T-cell (primary cell): ENCODE measurements at places on chromosomes 11 and 22. TPM values are rescaled to one million over a fixed set of nuclear protein-coding genes. Genes with fewer than 3 reads are reported as not detected.
A peak's percentile ranks its signal among the peaks of the same experiment; 100 is the strongest.

Gene SNX32
- total RNA-seq = 1.2 TPM

Gene CDKN1C
- total RNA-seq = 5.7 TPM

Gene C11orf42
- not detected for total RNA-seq

Gene SEZ6L
- total RNA-seq = not detected

Gene LRRC10B
- total RNA-seq = not detected

Gene IGLL1
- total RNA-seq = not detected

Gene CNTN5
- total RNA-seq = not detected

Gene PSMD13
- total RNA-seq = 74.0 TPM

GRCh38 chr22:22733881-22734373 is 89.5 kb downstream of the GGTLC2 start:
- no peak for DNase-seq

GRCh38 chr22:36028646-36029405 is at the start of gene RBFOX2:
Gene RBFOX2, minus strand, starts transcription at chr22:36028824. Its CDS starts 399 bp downstream, at chr22:36028425.
- DNase-seq = peak; percentile 40

DNA sequence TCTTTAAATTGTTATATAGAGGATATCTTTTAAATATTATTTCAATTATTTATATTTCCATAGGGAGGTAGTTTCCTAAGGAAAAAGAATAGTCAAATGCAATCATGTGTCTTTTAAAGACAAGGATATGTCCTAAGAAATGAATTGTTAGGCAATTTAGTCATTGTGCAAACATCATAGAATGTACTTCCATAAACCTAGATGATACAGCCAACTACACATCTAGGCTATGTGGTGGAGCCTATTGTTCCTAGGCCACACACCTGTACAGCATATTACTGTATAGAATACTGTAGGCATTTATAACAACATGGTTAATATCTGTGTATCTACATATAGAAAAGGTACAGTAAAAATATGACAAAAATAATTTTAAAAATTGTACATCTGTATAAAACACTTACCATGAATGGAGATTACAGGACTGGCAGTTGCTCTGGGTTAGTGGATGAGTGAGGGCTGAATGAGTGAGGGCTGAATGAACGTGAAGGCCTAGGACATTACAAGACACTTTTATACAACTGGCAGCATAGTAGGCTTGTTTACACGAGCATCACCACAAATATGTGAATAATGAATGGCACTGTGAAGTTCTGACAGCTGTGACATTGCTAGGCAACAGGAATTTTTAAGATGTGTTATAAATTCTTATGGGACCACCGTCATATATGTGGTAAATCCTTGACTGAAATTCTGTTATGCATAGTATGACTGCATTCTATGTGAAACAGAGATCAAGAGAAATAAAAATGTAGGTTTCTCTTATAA is 1879.0 kb upstream of the RAG2 start:
- DNase-seq = no peak

GRCh38 chr11:45238724-45239123 is 47.4 kb downstream of the SYT13 start:
- no peak for DNase-seq

DNA sequence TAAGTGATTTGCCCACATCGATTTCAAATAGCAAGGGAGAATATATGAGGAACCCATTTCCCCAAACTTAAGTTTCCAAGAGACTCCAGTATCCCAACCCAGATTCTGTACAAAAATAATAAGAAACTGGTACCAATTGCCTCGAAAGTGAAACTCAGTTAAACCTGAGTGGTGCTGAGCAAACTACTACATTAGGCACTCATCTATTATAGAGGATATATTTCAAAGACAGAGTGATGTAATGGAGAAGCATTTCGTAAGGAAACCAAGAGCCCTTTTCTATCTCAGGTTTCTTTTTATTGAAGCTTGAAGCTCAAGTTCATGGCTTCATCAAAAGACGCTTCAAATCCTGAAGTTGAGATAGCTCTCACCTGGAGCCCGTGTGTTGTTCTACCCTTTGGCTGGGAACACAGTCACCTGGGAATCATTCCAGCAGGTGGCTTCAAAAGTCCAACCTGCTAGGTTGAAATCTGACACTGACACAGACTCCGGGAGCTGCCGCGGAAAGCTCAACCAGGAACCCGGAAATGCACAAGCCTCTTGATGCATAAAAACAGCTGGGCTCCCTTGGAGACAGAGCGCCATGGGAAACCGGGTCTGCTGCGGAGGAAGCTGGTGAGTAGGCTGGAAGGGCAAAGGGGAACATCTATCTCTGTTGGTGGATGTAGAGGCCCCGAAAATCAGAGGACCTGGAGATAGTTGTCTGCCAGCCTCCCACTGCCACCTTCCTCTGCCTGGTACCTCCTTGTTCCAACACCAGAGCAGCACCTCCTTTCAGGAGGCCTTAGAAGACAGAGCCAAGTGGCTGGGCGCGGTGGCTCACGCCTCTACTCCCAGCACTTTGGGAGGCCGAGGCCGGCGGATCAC is at the start of gene C11orf52:
C11orf52 (plus strand) TSS at position 524 of the 867 bp plus-strand sequence; CDS start at position 584, 60 bp downstream.
- no peak for DNase-seq

GRCh38 chr11:85946221-85946620 is 91.0 kb downstream of the CCDC83 start:
- DNase-seq = no peak

DNA sequence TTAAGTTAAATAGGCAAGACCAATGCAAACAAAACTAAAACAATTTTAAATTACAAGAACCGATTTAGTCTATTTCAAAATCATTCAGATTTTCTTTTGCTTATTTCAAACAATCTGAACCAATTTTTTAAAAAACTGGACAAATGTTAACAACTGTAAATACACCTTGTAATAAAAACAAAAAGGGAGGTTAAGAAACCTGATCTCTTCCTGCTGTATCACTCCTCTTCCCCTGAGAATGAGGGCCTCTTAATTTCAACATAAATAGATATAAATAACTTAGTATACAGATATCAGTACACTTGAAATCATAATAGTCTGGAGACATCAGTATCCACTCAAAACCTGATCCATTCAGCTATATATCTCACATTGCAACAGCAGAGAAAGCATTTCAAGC is 346.6 kb downstream of the TTC28 start:
- DNase-seq = no peak

DNA sequence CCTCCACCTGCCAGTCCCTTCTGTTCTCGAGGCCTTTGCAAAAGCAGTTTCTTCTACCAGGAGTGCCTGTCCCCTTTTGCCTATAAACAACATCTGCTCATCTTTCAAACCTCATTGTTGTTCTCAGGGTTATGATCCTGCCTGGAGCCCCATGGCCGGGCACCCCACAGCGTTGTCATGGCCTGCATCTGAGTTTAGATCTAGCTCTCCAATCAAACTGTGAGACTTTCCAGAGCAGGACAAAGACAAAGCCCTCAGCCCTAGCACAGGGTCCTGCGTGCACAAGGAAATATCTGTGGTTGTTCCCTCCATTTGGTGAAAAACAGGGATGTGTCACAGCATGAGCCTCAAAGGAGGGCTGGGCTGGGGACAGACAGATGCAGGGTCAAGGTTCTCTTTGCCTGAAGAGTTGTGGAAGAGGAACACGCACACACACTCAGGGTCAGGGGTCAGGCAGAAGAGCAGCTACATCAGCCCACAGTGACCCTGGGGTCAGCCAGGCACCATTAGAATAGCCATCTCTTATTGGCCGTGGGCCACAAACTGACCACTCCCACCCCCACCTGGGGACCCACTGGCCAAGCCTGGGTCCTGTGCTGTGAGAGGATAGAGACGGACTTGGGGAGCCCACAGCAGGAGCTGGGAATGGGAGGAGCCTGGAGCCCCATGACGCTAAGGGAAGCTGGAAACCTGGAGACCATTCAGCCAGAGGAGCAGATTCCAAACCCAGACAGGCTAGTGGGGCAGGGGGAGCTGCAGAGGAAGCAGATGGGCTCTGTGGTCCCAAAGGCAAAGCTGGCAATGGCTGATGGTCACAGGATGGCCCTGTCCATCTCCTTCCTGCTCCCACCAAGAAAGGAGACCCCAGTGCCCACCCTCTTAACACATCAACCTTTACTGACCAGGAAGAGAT is 99.4 kb downstream of the PDE2A start:
- DNase-seq = no peak

DNA sequence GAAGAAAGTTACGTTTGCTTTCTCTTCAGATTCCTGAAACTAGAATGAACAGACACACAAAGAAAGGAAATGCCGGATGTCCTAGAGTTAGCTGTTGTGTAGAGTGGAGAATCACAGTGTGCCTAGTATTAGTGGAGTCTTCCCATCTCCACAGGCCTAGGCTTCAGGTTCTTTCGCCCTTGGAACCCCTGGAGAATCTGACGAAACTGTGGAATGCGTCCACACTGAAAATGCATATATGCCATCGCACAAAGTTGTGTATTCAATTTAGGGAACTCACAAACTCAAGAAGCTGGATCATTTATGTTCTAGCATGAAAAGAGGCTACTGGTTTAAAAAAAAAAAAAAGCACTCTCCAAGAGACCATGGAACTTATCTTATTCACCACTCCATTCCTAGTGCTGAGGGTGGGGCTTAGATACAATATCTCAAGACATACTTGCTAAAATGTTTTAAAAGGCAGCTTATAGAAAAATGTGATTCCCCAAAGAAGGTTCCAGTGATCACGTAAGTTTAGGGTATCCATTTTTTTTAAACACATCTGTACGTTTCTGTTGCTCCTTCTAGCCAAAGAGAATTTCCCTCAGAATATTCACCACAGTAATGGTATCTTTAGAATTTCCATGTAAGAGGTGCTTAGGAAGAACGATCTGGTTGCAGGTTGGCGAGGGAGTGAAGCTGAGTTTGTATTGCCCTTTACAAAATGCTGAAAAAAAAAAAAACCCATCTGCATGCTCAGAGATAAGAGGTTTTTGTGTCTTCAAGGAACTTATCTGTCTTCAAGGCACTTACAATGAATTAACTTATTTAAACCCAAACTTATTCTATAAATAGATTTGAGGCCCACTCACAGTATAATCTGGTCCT is 20.0 kb downstream of the MAML2 start:
- DNase-seq = no peak

DNA sequence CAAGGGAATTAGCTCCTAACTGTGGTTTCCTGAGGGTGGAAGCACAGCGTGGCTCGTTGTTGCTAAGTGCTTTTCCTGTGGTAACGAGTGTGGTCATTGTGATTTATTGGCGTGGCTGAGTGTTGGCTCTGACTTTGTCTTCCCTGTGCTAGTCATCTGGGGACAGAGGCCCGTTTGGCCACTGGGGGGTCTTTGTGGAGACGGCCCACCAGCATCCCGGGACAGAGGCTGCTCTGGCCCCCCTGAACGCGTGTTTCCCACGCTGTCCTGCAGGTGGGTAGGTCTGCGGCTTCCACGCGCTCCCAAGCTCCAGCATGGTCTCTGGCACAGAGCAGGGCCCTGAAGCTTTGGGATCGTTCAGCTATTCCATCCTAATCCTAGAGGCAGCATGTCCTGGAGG is 1040.0 kb downstream of the TBC1D22A start:
- no peak for DNase-seq

- no peak for DNase-seq
These were observed 3.4 kb upstream of the SORL1-AS1 start for GRCh38 chr11:121456151-121456550.

DNA sequence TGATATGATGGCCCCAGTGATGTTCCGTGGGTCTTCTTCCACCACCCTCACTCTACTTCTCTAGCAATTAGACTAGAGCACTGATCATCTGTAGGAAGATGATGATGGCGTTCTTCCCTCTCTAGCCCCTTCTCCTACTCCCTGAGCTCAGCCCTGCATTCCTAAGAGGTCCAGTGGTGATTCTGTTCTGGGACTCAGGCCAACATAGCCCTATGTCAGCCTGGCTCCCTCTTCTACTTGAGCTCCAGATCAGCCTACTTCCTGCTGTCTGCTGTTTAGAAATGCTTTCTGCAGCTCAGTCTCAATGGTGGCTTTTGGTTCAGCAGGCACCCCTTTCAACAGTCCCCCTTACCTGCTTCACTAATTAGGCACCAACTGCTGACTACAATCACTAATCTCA is 86.1 kb upstream of the ZBED5 start:
- DNase-seq = no peak

DNA sequence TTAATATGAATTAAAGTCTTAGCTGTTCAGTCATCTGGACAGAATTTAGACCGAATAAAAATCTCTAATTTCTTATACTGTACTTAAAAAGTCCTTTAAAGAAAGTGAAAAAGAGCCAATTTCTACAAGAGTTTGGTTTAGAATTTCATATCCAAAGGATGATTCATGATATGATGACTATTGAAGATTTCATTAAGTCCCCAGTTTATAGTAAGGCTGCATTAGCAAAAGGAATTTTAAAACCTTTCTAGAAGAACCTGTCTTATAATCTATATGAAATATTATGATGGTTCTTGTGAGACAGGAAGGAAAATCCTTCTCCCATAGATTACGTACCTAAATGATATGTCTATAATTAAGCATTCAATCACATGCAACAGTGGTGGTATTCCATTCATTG is 34.8 kb downstream of the TSG101 start:
- DNase-seq = no peak

- DNase-seq = no peak
These were observed 56.9 kb upstream of the CSNK2A3 start for GRCh38 chr11:11409901-11410300.

DNA sequence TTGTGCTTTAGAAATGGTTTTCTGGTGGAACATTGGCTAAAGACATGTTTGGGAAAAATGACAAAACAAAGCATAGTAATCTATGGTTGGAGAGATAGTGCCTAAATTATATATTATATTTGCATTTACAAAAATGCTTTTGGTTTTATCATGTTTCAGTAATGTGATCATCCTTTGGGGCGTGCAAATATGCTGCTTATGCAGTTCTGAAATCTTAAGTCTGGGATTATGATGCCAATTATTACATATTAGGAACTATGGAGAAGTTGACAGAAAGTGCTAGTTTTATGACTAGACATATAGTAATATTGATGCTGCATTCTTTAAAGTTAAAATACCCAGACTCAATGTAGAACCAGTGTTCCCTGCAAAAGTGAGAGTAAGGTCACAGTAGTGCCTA is 655.0 kb downstream of the METTL15 start:
- no peak for DNase-seq

- DNase-seq = peak; percentile 13
These were observed 18.4 kb upstream of the CABP7 start for GRCh38 chr22:29701155-29701999.

DNA sequence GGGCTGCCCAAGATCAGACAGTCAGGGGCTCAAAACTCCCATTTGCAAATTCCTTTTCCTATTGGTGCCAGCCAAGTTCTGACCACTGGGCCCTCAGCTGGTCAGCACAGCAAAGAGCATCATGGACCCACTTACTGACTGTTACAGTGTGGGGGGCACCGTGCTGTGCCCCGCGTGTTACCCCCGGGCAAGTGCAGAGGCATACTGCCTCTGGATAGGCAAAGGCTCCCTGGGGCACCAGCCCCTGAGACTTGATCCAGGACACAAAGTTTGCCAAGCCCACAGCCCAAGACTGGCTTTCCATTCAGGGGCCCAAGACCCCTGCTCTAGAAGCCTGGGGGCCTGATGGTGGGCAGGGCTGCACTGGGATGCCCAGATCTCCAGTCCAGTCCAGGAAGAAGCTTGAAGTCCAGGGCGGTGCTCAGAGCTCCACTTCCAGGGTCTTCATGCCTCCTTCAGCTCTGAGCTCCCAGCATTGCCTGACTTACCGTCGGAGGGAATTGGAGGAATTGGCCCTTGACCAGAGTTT is 6.6 kb downstream of the LRRC32 start:
- DNase-seq = no peak
